ENCODE measurements at places on chromosomes 11 and 22. TPM values are rescaled to one million over a fixed set of nuclear protein-coding genes. Genes with fewer than 3 reads are reported as not detected.

SAA2 gene
- 1.9 TPM for polyA plus RNA-seq

GRCh38 chr11:83691451-83691950 lies 405.3 kb upstream of the CCDC90B start:
- no peak for DNase-seq

- DNase-seq, result no peak
Observed at GRCh38 chr11:17692931-17693330, 26.4 kb upstream of the MYOD1 start.

MRPL11 gene
- polyA plus RNA-seq, result 62.8 TPM

DNA sequence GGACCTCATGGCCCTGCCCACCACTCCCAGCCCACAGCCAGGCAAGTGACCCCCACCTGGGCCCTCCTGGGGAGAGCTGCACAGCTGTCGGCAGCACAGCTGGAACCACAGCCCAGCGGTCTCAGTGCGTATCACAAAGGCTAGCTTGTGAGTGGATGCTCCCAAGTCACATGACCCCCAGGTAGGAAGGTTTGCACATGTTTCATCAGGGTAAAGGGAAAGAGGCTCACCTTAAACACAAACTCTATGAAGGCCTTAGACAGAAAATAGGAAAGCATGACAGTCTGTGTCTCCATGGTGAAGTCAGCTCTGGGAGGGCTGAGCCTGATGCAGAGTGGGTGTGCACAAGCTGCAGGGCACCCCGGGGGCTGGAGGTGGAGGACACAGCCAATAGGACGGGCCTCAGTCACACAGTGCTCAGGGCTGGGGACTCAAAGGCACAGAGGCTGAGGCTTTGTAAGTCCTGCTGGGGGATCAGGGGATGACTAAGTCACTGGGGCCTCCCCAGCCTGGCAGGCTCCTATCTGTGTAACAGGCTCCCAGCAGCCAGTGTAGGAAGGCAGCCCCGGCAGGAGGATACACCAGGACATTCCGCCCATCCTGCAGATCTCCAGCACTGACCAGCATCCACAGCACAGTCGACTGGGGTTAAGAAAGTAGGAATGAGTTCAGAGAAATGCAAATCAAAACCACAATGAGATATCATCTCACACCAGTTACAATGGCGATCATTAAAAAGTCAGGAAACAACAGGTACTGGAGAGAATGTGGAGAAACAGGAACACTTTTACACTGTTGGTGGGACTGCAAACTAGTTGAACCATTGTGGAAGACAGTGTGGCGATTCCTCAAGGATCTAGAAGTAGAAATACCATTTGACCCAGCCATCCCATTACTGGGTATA lies 22.0 kb downstream of the CELSR1 start:
- no peak for DNase-seq

GRCh38 chr11:67504005-67504949 lies 886 bp downstream of the PITPNM1 start:
- DNase-seq, result no peak

DNA sequence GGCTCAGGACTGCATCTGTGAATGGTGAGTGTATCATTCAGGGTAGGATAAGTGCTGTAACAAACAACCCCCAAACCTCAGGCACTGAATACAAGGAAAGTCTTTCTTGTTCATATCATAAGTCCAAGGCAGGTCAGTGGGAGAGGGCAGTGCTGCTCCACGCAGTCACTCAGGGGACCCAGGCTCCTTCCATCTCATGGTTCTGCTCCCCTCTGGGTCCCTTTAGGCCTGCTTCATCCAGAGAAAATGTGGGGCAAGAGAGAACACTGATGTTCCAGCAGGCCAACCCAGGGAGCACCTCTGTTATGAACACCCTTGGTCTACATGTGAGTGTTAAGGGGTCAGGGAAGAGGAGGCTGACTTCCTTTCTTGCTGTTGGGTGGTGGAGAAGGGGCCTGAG lies 187.8 kb downstream of the CHST1 start:
- DNase-seq, result no peak

DNA sequence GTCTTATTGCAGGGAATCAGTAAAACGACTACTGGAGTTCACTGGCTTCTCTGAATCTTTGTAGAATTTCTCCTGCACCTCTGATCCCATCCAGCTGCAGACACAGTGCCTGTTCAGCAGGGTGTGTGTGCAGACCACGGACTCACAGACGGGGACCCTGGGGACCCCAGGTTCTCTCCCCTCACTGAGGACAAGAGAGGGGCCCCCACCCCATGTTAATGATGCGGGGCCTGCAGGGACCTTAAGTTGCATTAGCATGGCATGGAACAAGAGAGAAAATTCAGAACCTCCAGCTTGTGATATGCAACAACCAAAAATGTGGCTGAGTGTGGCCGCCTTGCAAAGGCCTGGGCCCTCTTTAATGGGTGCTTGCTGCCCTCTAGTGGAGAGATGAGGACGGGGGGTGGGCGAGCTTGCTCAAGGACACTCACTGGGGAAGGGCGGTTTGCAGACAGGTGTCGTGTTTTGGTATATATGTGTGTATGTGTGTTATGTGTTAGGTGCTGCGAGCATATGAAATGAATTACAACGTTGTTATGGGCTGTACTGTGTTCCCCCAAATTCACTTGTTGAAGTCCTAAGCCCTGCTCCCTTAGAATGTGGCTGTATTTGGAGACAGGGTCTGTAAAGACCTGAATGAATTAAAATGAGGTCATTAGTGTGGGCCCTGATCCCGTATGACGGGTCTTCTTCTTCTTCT lies 84.4 kb upstream of the SEPTIN5 start:
- DNase-seq, result peak; percentile 89

PRRG4 gene
- polyA plus RNA-seq, result 0.57 TPM

UVRAG gene
- polyA plus RNA-seq, result 4.5 TPM

MS4A4A gene
- 8.0 TPM for polyA plus RNA-seq

DNA sequence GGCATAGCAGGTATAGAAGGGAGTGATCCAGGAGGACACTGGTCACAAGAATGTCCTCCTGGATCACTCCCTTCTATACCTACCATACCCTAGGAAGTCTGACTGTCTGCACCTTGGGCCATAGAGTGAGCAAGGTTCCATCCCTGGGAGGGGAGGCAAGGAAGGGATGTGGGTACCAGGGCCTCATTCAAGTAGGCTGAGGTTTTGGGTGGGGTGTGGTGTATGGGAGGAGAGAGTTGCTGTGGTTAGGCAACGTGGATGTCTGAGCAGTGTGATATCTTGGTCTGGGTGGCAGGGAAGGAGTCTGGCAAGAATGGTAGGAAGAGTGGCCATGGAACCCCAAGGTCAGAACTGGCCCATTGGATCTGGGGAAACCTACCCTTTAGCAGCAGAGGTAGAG lies 13.2 kb downstream of the PPFIBP2 start:
- DNase-seq, result no peak

DNA sequence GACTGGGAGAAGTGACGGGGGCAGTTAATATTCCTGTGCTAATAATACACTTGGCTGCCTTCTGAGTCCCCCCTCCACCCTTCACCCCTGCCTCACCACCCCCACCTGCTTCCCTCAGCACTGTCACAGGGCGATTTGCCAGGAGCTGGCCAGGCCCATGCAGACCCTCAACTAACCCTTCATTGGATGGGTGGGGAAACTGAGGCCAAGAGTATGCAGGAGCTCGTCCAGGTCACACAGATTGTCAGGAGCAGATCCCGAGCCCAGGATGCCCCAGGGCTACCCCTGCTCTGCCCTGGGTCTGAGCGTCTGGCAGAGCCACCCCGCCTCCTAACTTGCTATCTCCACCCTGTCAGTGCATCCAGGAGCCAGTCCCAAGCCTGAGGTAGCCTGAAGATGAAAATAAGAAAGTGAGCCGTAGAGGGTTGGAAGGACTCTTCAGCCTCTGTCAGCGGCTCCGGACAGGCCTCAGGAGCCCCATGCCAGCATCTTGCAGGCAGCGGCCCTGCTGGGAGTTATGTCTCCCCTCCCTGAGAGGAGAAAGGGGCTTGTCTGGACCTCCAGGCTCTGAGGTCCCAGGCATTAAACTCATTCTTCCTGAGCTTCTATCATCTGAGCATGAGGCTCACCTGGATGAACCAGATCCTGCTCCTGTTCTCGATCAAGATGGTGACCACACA lies 6.2 kb downstream of the TPBGL start:
- no peak for DNase-seq

DNA sequence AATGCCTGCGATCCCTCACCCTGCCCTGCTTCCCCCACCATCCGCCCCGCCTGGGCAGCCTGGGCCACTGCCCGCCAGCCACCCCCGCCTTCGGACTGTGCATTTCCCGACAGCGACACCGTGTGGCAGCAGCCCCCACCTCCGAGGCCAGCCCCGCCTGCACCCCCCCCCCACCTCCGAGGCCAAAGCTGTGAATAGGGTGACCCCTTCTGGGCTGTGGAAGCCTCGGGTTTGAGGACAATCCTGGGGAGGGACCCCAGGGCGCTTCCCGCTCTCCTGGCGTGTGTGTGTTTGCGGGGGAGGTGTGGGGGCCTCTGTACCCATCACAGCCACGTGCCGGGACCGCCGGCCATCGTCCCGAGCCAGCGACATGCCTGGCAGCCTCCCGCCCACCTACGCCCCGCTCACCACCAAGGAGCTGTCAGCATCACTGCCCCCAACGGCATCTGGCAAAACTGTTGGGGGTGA lies 33.8 kb upstream of the PPARA start:
- peak; percentile 95 for DNase-seq

GRCh38 chr22:20989323-20990138 lies 7.4 kb downstream of the LZTR1 start:
- DNase-seq, result no peak

C11orf87 gene
- polyA plus RNA-seq, result 0.01 TPM

- DNase-seq, result no peak
Observed at GRCh38 chr11:8382436-8383053, 118.9 kb upstream of the LMO1 start.

MYOD1 gene
- not detected for polyA plus RNA-seq

ZNF215 gene
- 0.19 TPM for polyA plus RNA-seq

SMC1B gene
- polyA plus RNA-seq, result not detected

DNA sequence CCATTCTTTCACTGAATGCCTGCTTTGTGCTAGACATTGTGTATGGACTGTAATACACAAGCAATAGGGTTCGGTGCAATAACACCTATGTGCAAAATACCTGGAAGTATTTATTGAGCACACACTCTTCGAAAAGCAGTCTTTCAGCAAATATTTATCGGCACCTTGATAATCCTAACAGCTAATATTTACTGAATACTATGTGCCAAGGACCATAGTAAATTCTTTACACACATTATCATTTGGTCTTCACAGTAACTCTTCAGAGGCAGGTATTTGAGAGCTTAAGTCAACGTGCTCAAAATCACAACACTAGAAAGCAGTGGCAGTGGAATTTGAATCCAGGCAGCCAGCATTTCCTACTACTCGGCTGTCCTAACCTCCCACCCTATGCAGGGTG lies 2.2 kb downstream of the B3GNT6 start:
- DNase-seq, result no peak

AIFM3 gene
- 0.69 TPM for polyA plus RNA-seq

TCIRG1 gene
- polyA plus RNA-seq, result 36.9 TPM

DNA sequence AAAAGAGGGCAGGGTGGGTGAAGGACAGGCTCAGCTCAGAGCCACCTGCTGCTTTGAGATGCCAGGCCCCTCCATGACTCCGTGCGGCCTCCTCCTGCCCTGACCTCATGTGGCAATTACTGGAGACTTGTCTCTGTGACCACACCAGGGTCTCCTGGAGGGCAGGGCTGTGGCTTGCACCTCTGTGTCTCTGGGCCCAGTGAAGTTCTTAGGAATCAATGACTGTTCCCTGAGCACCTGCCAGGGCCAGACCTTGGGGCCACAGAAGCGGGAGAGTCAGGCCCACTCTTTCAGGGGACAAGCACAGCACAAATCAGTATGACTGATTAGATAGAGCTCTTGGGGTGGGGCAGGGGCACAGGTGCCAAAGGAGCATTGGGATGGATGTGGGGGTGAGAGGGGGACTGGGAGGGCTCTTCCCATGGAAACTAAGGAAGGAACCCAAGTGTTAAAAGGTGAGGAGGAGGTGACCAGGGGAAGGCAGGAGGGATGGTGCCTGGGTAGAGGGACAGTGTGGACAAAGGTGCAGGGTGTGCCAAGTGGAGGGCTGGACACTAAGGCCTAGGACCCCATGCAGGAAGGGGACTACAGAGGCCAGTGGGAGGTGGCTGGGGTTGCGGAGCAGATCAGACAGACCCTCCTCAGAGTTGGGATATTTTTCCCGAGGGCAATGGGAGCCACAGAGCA lies 77.3 kb upstream of the SHISAL1 start:
- peak; percentile 17 for DNase-seq

KCNJ11 gene
- 22.3 TPM for polyA plus RNA-seq

OLFML1 gene
- polyA plus RNA-seq, result 1.8 TPM

OR52E8 gene
- not detected for polyA plus RNA-seq

DNA sequence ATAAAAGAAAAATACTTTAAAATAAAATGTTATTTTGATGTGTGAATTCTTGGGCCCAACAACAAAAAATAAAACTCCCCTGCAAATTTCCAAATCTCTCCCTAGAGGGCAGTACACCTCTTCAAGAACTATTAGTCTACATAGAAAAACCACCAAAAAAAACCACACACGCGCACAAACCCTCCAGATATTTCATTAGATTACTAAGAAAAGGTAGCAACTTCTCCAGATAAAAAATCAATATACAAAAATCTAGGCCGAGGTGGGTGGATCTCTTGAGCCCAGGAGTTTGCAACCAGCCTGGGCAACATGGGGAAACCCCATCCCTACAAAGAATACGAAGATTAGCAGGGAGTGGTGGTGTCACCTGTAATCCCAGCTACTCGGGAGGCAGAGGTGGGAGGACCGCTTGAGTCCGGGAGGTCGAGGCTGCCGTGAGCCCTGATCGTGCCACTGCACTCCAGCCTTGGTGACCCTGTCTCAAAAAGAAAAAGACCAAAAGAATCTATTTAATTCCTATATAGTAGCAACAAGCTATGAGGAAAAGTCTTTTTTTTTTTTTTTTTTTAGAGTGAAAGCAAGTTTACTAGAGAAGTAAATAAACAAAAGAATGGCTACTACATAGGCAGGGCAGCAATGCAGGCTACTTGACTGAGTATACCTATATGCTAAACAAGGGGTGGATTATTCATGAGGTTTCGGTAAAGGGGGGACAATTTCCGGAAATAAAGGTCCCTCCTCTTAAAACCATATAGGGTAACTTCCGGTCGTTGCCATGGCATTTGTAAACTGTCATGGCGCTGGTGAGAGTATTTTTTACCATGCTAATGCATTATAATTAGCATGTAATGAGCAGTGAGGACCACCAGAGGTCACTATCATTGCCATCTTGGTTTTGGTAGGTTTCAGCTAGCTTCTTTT lies 13.1 kb downstream of the B3GNT6 start:
- DNase-seq, result peak; percentile 73

DNA sequence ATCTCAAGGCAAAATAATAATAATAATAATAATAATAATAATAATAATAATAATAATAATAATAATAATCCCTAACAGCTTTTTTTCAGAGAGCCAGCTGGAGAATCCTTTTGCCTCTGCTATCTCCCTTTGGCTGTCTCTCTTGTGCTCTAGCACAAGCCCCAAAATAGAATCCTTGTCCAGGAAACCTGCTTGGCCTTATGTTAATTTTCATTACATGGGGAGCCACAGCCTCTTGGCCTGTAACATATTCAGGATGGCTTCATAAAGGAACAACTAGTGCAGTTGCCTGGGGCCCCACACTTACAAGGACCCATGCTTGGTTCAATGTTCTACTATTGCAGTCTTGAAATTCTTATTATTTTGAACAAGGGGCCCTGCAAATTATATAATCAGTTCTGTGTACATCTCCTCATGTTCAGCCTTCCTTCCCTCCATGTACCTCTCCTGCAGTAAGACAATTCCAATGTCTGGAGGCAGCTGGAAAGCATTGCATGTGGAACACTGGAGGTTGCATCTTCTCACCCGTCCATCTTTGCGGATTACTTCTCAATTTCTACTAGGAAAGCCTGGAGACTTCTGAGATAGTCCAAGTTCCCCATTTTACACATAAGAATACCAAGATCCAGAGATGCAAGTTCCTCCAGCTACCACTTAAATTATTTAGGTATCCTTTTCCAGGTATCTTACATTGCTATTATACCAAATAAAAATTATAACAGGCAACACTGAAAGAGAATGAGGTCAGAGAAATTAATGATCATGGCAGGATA lies 37.8 kb upstream of the SORL1 start:
- DNase-seq, result no peak
